ENCODE measurements at places on chromosomes 12 and 14. TPM values are rescaled to one million over a fixed set of nuclear protein-coding genes. Genes with fewer than 3 reads are reported as not detected.

CYP27B1 gene
- total RNA-seq = 1.4 TPM

KRAS gene
- 43.5 TPM for total RNA-seq

DPF3 gene
- 21.9 TPM for total RNA-seq

STRAP gene
- 72.8 TPM for total RNA-seq

SLC4A8 gene
- 1.8 TPM for total RNA-seq

KLC1 gene
- 188 TPM for total RNA-seq

ACVRL1 gene
- total RNA-seq = 132 TPM

OR6C2 gene
- not detected for total RNA-seq

NANOG gene
- not detected for total RNA-seq

NDUFA9 gene
- total RNA-seq = 186 TPM

GRCh38 chr12:32331133-32331532 lies 68.2 kb upstream of the FGD4 start:
- DNase-seq = no peak

GRCh38 chr12:110677206-110677911 lies 11.6 kb downstream of the HVCN1 start:
- DNase-seq = no peak

GRCh38 chr14:53306267-53306721 lies 153.2 kb upstream of the DDHD1 start:
- DNase-seq = peak; percentile 30

DNA sequence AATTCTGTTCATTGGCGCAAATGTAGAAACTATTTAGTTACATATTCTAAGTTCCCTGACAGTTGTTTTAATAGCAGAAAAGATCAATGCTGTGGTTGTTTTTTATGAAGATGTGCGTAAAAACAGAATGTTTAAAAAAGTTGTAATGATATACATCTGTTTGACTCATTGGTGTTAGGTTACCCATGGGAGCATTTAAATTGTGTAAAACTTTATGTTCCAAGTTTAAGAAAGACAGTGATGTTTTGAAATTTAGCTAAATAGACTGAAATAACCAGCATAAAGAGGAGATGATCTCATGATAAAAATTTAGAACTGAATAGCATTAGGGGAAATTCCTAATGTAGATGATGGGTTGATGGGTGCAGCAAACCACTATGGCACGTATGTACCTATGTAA lies 3.6 kb downstream of the PELI2 start:
- no peak for DNase-seq

DNA sequence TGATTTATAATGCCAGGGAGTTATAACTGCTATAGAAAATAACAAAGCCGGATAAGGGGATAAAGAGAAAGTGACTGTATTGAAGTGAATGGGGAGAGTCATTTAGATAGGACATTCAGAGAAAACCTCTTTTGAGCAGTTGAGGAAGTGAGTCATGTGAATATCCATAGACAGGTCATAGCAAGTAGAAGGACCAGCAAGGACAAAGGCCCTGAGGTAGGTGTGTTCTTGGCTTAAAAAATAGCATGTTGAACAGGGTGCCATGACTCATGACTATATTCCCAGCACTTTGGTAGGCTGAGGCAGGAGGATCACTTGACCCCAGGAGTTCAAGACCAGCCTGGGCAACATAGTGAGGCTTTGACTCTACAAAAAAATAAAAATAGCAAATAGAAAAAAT lies 51.5 kb upstream of the RAP1B start:
- DNase-seq = no peak

- DNase-seq = no peak
Measured at GRCh38 chr12:42015051-42015461, 129.6 kb downstream of the GXYLT1 start.

DNA sequence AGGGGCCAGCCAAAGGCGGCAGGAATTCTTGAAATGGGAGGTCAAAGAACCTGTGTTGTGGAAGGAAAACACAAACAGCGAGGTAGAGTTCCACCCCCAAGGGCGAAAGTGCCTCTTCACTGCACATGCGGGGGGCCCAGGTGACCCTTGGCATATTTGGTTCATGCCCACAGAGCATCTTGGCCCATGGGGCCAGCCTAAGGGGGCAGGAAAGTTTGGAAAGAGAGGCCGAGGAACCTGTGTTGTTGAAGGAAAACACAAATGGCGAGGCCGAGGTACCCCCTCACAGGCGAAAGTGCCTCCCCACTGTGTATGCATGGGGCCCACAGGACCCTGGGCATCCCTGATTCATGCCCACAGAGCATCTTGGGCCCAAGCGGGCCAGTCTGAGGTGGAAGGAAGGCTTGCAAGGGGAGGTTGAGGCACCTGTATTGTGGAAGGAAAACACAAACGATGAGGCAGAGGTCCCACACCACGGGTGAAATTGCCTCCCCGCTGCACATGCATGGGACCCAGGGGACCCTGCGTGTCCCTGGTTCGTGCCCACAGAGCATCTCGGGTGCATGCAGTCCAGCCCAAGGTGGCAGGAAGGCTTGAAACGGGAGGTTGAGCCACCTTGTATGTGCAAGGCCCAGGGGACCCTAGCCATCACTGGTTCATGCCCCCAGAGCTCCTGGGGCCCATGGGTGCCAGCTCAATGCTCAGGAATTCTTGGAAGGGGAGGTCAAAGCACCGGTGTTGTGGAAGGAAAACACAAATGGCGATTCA lies 384.1 kb downstream of the ALG10 start:
- no peak for DNase-seq

- DNase-seq = no peak
Measured at GRCh38 chr14:103185051-103186029, 62.1 kb downstream of the TNFAIP2 start.

- no peak for DNase-seq
Measured at GRCh38 chr12:100331871-100332270, 25.0 kb upstream of the SLC17A8 start.

- no peak for DNase-seq
Measured at GRCh38 chr14:98270201-98270600, 1001.8 kb downstream of the BCL11B start.

GRCh38 chr12:124469193-124469888 lies 98.1 kb downstream of the NCOR2 start:
- no peak for DNase-seq

- DNase-seq = no peak
Measured at GRCh38 chr14:87628129-87628528, 364.9 kb downstream of the GALC start.
